ENCODE measurements at places on chromosomes 5 and 9.

- DNase-seq = no peak
Observed at GRCh38 chr9:10534850-10535249, 78.0 kb downstream of the PTPRD start.

DNA sequence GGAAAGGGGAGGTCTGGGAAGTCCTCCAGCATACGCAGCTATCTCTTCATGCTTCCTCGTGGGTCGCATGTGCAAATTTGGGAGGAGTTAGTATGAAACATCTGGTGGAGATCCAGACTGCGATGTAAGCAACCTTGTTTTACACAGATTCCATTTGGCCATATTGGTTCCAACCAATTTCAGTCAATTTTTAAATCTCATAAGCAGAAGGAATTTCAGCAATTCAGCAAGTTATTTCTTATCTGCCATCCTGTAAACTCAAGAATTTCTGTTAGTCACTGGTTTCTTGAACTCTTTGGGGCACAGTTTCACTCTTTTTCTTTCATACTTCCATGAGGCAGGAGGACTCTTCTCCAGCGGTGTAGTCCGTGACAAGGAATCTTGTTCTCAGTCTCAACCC lies 130.4 kb upstream of the CLINT1 start:
- no peak for DNase-seq

DNA sequence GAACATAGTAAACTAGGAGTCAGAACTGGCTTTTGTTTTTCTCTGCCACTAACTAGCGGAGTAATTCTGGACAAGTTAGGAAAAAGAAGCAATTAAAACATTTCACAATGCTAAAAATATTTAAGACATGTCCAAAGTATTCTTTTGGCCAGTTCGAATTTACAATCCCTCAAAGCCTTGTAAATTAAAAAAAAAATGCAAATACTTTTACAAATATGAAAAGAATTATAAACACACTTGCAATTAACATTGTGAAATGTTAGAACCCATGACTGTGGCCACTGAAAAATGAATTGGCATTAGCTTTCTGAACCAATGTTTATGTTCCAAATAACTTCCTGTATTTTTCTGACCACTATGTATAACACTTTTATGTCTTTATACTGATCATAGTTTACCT lies 2.2 kb downstream of the RAD1 start:
- DNase-seq = peak; percentile 51

DNA sequence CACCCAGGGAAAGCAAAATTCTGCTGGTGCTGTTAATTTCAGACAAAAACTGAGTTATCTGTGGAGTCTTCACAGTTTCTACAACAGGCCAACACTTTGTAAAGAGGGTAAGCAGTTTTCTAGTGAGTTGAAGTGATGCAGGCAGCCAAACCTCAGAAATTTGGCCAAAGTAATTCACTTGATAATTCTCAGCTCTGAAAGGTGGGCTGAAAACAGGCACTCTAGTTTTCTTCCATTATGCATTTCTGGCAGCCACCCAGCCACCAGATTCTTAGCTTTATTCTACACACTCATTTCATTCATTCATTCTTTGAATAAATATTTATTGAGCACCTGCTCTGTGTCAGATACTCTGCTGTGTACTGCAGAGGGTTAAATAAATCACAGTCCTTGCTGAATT lies 184.2 kb downstream of the RAB3C start:
- no peak for DNase-seq

- no peak for DNase-seq
Observed at GRCh38 chr9:105363837-105364236, 84.0 kb upstream of the FSD1L start.

DNA sequence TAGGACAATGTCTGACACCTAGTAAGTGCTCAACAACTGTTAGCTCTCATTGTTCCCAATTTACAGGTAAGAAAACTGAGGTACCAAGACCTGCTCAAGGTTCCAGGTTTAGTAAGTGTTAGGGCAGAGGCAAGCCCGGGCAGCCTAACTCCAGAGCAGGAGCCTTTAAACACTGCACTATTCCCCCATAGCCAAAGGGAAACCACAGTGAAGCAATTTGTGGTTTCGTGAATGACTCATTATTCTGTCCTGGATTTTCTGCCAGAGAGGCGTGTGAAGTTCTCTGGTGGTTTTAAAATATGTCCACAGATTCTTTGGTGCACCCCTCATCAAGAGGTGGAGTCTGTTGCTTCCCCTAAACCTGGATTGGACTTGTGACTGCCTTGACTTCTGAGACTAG lies 1.0 kb upstream of the MCC start:
- peak; percentile 97 for DNase-seq

GRCh38 chr5:3684118-3684517 lies 88.5 kb downstream of the IRX1 start:
- DNase-seq = no peak

DNA sequence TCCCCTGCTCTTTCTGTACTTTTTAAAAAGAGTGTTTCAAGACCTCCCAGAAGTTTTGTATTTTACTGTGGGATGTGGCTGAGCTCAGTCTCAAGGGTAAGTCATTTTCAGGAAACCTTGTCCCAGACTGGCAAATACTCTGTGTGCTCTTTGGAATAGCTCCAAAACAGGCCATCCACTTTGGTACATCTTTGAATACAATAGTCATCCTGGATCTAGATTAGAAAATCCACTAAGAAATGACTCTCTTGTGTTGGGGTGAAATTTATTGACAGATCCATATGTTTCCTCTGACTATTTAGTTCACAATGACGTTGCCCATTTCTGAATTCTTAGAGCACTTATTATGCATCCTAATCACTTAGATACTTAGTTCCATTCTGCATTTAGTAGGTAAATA lies 95.2 kb downstream of the PLCXD3 start:
- DNase-seq = peak; percentile 34

- no peak for DNase-seq
Observed at GRCh38 chr5:20434786-20435185, 446.8 kb upstream of the CDH18 start.

DNA sequence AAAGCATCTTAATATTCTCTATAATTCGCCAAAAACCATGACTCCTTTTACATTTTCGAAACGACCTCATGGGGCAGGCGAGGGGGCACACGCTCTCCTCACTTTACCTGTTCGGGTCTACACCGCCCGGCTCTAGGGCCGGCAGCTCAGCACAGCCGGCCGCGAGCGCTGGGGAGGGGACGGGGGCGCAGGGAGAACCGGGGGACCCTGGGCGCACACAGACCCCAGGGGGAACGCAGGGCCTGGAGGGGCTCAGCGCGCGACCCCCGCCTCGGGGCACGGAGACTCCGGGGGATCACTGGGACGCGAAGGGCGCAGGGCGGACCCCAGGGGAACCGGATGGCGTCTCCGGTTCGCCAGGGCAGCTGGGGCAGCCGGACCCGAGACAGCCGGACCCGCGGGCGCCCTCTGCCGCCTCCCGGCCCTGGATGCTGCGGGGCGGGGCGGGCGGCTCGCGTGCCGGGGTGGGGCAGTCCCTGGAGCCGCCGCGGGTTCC lies at the start of gene AHRR:
TSS of gene AHRR (plus strand) at position 485 of the 496 bp plus-strand sequence. CDS start 22,189 bp downstream, outside the sequence.
- DNase-seq = peak; percentile 93

DNA sequence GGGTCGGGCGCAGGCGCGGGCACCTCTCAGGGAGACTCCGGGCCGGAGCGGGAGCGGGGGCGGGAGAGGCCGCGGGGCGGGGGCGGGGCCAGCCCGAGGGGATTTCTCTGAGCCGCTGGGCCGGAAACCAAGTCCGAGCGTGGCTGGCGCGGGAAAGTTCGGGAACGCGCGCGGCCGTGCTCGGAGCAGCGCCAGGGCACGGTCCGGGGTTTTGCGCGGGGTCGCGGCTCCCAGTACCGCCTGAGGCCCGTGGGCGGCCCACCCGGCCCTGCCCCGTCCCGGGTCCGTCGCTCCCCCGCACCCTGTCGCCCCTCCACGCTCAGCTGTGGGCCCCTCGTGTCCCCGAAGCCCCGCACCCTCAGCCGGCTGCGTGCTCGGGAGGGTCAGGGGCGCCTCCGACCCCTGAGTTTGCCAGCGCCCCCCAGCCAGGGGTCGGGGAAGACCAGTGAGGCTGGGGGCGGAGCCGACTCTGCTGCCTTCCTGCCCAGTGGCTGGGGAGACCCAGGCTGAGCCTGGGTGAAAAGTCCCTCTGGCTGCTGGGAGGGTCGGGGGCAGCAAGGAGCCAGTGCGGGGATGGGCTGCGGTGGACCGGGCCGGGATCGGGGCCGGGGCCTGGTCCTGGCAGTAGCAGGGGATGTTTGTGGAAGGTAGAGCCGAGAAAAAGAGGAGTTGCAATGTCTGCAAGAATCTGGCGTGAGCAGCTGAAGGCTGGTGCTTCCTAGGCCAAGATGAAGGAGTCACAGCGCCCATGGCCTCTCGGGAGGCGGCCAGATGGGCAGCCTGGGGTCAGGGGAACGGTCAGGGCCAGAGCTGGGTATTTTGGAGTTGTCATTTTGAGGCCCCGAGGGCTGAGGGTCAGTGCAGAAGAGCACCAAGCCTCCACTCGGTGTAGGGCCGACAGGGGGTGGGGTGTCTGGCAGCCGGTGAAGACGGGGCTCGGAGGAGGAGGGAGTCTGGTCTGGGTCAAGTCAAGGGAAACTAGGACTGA lies 588 bp downstream of the TRAF2 start:
- DNase-seq = peak; percentile 66

DNA sequence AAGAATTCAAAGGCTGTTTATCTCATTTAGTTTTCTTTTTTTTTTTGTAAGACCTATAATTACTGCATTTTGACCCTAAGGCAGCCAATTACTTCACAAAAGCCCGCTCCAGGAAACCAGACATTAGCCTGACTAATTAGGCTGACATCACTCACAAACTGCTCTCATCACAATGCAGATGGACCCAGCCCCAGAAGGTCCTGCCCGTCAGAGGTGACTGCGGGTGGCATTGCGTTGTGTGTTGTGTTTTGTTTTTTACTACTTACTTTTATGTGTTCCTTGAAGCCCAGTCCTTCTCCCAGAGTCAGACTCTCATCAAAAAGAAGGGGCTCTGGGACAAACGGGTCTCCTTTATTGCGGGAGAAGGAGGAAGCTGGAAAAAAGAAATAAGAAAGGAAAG lies 172.2 kb downstream of the HSD17B3 start:
- no peak for DNase-seq

DNA sequence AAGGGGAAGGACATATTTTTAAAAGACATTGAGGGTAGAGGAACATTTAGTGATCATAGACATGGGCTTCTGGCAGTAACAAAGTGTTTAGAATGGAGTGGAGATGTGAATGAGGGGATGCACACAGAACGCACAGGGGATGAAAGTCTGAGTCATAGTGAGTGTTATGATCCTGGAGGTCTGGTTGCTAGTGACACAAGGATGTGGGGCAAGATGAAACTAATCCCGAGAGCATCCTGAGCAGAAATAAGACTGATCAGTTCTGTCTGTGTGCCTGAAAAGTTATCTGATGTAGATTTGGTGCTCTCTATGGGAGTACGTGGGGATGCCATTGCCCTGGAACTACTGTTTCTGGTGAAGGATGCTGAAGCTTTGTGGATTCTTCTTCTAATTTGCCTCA lies 141.1 kb downstream of the CHSY3 start:
- no peak for DNase-seq

Measured in GM23248 (cell line).